ENCODE measurements at places on chromosomes 13 and 19. TPM values are rescaled to one million over a fixed set of nuclear protein-coding genes. Genes with fewer than 3 reads are reported as not detected.

DNA sequence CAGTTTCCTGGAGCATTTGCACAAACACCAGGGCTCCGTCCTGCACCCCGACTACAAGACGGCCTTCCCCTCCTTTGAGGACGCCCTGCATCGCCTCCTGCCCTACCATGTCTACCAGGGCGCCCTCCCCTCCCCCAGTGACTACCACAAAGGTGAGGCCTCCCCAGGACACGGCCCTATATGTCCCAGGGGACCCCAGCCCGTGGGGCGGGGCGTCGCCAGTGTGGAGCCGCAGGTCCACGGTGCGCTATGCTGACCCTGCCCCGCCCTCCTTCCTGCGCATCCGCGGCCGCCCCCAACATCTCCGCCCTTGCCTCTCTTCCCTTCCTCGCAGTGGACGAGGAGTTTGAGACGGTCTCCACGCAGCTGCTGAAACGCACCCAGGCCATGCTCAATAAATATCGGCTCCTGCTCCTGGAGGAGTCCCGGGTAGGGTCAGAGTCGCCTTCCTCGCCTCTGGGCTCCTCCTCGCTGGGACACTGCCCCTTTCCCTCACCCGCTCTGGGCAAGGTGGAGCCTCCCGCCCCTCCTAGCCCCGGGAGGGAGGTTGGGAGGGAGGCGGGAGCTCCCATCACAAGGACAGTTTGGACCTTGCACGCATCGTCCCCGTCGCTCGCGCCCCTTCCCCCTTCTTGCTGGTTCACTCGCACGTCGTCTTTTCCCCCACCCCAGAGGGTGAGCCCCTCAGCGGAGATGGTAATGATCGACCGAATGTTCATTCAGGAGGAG, 14.4 kb upstream of the EHD2 start:
- no peak for DNase-seq

DNA sequence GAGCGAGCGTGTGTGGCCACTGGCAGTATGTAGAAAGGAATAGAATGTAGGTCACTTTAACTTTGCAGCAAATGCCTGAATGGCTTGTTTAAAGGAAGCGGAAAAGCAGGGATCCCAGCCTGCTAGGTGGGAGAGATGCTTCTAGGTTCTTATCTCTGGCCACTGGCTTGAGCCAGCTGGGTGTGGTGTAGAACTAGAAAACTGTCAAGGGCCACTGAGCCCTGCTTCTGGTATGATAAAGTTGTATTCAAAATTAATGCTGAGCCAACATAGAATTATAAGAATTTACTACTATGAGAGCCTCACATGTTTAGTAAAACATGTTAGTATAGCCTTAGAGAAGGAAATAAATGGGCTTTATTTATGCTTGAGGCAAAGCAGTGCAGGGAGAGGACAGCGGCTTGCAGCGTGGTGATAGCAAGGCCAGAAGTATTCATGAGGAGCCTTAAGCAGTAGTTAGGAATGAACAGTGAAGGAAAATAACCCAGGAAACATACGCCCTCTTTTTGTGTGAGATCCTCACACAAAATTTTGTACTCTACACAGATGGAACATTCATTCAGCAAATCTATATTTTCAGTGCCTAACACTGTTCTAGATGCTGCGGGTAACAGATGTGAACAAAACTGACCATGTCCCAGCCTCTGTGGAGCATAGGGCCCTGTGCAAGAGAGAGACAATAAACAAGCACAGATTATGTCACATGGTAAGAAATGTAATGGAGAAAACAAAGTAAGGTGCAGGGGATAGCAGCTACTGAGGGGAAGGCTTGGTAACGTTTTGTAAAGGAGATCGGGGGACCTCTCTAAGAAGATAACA, 863.2 kb downstream of the DIAPH3 start:
- no peak for DNase-seq

DNA sequence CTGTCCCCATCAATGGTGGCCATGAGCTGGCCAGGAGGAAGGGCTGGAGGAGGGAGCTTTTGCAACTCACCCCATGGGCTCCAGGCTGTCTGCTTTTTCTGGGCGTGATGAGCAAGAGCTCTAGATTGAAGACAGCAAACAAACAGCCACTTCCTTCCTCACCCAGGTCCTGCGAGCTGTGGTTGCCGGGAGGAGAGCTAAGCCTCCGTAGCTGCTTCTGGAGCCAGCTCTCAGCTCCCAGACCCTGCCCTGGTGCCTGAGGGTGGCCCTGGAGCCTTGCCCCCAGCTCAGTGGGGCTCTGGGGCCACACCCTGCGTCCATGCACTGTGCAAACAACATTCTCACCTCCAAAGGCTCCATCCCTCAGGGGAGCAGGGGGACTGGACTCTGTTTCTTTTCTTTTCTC, 6.2 kb downstream of the MYO1F start:
- no peak for DNase-seq

GRCh38 chr13:94205896-94206295, 273.6 kb downstream of the DCT start:
- DNase-seq = no peak

- no peak for DNase-seq
These were observed 9.2 kb downstream of the JOSD2 start for GRCh38 chr19:50501568-50502475.

DNA sequence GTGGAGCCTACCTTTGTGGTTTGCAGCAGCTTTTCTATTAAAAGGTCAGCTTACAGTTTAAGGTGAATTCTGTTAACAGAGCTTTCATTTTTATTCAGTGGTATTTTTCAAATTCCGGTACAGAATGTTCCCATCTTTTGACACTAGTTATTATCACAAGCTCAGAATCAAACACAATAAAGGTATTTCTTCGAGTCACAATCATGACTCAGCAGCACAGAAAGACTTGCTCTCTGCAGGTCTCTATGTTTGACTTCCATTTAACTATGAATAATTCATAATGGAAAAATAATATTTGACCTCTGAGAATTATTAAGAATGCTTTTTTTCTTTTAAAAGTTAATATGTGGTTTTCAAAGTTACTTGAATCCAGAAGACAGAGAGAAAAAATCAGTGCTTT, 28.2 kb downstream of the DACH1 start:
- no peak for DNase-seq

- no peak for DNase-seq
These were observed 758 bp upstream of the ZNF888 start for GRCh38 chr19:52923778-52924593.

- DNase-seq = no peak
These were observed 87.2 kb upstream of the TNFSF11 start for GRCh38 chr13:42486711-42487198.

GRCh38 chr13:84430446-84430845, 548.2 kb upstream of the SLITRK1 start:
- no peak for DNase-seq

- DNase-seq = no peak
These were observed 20.3 kb downstream of the ZNF433 start for GRCh38 chr19:12015015-12015752.

DNA sequence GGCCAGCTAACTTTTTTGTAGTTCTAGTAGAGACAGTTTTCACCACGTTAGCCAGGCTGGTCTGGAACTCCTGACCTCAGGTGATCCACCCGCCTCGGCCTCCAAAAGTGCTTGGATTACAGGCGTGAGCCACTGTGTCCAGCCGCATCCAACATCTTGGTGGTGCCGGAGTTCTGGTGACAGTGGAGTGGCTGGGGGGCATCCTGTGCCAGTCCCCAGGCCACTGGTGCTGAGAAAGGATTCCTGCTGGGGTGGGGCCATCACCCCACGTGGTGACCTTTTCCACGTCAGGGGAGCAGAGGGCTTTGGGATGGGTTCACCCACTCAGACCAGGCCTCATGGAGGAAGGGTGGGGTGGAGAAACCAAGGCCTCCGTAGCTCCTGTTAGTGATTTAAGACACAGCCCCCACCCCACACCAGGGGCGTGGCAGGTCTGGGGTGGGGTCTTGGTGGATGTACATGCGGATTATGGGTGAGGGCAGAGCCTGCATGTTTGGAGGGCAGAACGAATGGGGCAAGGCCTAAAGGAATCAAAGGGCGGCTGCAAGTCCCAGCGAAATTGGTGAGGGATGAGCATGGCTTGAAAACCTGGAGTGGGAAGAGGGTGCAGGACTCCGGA, 12.9 kb upstream of the TUBB4A start:
- DNase-seq = no peak

DNA sequence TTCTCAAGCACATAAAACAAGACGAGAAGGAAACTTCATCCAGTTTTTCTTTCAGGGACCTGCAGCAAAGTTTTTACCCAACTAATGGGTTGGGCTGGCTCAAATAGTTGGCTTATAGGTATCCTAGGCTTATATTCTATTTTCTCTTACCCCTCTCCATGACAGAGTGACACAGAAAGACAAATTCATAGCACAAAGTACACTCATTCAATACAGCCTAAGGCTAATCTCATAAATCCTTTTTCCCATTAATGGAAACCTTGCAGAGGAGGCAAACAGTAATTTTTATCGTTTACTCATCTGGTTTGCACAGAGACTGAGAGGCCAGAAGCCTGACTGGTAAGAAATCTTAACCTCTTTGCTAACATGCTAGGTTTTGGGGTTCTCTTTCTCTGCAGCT, 1589.9 kb downstream of the SLITRK1 start:
- DNase-seq = no peak

DNA sequence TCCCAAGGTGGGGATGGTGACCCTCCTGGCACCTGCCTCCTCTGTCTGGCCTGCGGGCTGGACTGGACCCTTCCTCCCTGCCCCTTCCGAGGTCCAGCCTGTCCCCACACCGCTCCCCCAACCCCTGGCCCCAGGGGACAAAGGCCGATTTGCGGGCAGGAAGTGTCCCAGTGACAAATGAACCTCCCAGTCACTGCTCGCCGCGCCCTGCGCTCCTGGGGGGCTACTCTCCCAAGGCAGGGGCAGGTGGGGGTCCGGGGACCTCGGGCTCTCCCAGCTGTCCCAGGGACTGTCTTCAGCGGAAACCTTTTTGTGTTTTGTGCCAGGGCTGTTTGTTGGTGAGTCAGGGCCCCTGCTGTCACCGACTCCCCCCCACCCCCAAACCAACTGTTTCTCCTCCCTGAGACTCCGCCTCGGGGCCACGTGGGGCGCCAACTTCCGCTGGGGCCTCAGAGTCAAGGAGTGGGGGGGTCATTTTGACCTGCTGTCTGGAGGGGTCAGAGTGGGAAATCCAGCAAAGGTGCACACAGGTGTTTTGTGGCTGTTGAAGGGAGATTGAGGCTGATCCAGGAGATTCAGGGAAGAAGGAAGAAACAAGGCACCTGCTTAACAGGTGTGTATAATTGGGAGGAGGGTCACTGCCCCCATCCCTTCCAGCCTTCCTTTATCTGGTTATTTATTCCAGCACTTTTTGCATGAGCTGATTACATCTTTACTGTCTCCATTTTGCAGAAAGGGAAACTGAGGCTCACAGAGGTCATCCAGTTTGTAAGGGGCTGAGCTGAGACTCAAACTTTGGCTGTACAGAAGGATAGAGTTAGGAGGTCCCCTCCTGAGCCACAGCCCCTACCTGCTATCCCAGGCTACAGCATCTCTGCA, 831 bp downstream of the PGPEP1 start:
- DNase-seq = no peak

DNA sequence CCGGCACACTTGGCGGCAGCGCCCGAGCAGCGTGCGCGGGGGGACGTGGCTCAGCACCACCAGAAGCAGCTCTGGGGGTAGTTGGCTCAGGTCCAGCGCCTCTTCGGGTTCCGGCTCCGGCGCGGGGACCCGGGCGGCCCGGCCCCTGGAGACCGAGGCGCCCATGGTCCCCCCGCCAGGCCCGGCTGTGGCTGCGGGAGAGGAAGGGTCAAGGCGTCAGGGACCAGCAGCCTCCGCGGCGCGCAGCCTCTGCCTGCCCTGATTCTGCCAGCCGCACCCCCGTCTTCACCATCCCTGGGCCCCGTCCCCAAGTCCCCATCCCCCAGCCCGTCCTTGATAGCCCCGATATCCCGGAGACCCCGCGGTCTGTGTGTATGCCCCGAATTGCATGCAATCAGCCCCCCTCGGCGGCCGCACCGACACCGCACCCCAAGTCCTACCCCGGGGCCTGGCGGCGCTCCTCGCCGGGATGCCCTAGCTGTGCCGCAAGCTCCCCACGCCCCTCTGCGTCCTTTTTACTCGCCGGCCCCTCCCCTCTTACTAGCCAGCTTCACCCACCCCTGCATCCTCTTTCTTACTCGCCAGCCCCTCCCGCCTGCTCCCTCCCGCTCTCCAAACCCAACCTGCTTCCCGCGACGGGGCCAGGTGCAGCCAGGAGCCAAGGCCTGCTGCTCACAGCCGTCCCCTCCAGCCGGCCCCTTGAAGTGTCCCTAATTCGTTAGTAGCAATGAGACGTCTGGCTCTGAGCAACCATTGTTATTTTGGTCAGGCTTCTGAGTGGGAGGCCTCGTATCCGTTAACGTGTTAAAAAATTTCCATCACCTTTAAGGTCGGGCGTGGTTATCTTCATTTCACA, at the start of gene FBXO27:
FBXO27 (minus strand) TSS at position 487 of the 856 bp plus-strand sequence; CDS start at position 165, 322 bp downstream.
- DNase-seq = no peak

- no peak for DNase-seq
These were observed 1385.3 kb upstream of the SPRY2 start for GRCh38 chr13:81726037-81726726.

GRCh38 chr13:97212601-97213040, 9.5 kb upstream of the MBNL2 start:
- no peak for DNase-seq

DNA sequence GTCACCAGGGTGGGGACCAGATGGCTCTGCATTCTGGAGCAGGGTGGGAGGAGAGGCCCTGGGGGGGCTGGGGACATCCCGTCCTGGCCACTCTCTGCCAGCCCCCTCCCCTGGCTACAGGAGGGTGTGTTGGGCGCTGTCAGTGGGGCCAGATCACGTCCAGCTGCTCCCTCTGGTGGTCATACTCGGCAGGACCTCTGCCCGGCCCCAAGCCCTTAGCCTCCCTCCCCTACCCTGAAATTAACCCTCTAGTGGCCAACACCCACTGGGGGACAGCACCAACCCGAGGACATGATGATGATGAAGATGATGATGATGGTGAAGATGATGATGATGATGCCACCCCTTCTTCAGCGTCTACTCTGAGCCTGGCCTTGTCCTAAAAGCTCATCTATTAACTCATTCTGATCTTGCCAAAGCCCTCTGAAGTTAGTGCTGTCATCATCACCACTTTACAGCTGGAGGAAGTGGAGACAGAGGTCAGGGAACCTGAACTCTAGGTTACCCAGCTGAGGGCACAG, 590 bp upstream of the LGI4 start:
- peak; percentile 71 for DNase-seq

DIRAS1 gene
- 2.7 TPM for polyA plus RNA-seq

FSD1 gene
- 6.5 TPM for polyA plus RNA-seq

NEK3 gene
- polyA plus RNA-seq = 22.1 TPM

SHC2 gene
- polyA plus RNA-seq = 30.6 TPM

PTGER1 gene
- 4.7 TPM for polyA plus RNA-seq

LRRC63 gene
- polyA plus RNA-seq = not detected

CACNG7 gene
- 1.4 TPM for polyA plus RNA-seq

JOSD2 gene
- polyA plus RNA-seq = 16.9 TPM

SIGLEC12 gene
- polyA plus RNA-seq = not detected

TRIP10 gene
- polyA plus RNA-seq = 64.1 TPM

IRS2 gene
- polyA plus RNA-seq = 11.8 TPM
